ENCODE measurements at places on chromosomes 1 and 21.

- no peaks in the 10 kb centered on the region for H3K27me3 ChIP-seq
- no peak overlapping the region for H3K4me3 ChIP-seq
- H3K36me3 ChIP-seq, result peaks cover 12% of the 10 kb centered on the region
These were observed 15.4 kb downstream of the AMPD2 start for GRCh38 chr1:109634771-109635750.

DNA sequence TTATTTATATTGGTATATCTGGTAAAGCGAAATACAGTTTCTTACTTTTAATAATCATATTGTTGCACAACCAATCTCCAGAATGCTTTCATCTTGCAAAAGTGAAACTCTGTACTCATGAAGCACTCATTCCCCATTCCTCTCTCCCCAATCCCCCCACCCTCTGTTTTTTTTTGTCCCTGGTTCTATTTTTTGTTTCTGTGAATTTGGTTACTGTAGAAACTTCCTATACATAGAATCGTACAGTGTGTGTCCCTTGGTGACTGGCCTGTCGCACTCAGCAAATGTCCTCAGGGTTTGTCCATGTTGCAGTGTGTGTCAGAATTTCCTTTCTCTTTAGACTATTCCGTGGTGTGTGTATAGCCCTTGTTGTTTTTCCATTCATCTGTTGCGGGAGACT, 7.9 kb upstream of the NLRP3 start:
- no peaks in the 10 kb centered on the region for H3K27me3 ChIP-seq
- H3K4me1 ChIP-seq, result no peaks in the 10 kb centered on the region
- DNase-seq, result no peak
- H3K4me3 ChIP-seq, result no peak overlapping the region

DNA sequence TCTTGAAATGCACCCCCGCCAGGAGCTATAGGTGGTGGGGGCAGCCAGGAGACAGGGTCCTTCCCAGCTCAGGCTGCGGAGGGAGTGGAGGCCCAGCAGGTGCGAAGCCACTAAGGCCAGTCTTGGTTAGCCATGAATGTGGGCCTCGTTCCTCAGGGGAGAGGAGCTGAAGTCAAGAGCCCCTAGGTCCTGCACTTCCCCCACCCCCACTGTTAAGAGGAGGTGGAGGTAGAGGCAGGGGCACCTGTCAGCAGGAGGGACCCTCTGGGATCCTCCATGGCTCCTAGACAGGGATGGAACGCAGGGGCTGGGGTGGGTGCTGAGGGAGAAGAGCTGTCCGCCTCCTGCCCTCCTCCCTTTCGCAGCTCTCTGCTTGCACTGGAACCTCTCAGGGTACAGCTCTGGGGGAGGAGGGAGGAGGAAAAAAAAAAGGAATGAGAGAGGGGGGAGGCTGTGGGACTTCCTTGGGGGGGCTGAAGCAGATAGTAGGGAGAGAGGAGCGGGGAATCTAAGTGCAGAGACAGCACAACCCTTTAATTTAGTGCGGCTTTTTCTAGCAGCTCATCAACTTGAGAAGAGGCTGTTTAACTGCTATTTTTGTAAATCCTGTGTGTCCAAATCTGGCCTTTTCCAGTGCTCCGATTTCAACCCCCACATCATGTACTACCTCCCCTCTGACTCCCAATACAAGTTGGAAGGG, 37.0 kb downstream of the MATN1 start:
- no peak overlapping the region for H3K4me3 ChIP-seq
- H3K27me3 ChIP-seq, result peaks cover 76% of the 10 kb centered on the region
- no peak for DNase-seq
- H3K36me3 ChIP-seq, result no peaks in the 10 kb centered on the region
- no peak overlapping the region for H3K27ac ChIP-seq
- no peaks in the 10 kb centered on the region for H3K4me1 ChIP-seq

DNA sequence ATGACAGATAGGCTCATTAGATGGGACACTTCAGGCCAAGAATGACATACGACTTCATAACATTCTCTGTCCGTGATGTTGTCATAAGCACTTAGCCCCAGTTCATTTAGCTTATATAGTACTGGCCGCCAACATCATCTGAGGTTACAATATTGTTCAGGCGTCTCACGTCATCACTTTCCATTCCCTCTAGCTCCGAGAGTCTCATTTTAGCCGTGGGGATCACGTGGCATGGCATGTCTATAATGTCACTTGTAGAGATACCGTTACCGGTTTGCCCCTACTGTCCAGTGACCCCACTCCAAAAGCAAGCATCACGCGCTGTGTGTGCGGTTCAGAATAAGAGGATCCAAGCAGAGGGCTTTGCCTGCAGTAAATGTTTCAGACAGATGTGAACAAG, 34.6 kb upstream of the HEATR1 start:
- no peak overlapping the region for H3K4me3 ChIP-seq
- DNase-seq, result no peak
- H3K27me3 ChIP-seq, result no peaks in the 10 kb centered on the region
- H3K27ac ChIP-seq, result no peak overlapping the region
- H3K36me3 ChIP-seq, result no peaks in the 10 kb centered on the region

- H3K27ac ChIP-seq, result peak overlapping the region; percentile 100
- no peaks in the 10 kb centered on the region for H3K27me3 ChIP-seq
- no peaks in the 10 kb centered on the region for H3K36me3 ChIP-seq
These were observed 7.6 kb upstream of the ARHGEF10L start for GRCh38 chr1:17531682-17532487.

- peak overlapping the region; percentile 66 for H3K27ac ChIP-seq
- no peak overlapping the region for H3K4me3 ChIP-seq
- no peak for DNase-seq
These were observed 37.8 kb downstream of the FMO3 start for GRCh38 chr1:171128463-171128862.

DNA sequence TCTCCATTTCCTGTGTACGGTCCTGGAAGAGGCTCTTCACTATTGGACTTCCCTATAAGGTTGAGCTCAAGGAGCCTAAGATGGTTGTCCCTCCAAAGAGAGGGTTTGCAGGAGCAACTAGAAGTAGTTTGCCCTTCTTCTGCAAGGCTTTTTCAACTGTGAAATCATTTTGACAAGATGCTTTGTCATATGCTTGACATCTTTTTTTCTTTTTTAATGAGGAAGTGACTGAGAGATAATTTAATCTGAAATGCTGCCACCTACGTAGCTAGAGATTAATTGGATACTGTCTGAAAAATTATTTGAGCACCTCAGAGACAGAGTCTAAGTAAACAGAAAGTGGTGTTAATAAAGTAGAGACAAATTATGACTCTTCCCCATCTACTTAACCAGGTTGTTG, 97.0 kb downstream of the CHRM3 start:
- no peak for DNase-seq
- H3K4me1 ChIP-seq, result no peaks in the 10 kb centered on the region
- no peaks in the 10 kb centered on the region for H3K27me3 ChIP-seq
- H3K27ac ChIP-seq, result no peak overlapping the region
- no peaks in the 10 kb centered on the region for H3K36me3 ChIP-seq
- no peak overlapping the region for H3K4me3 ChIP-seq

DNA sequence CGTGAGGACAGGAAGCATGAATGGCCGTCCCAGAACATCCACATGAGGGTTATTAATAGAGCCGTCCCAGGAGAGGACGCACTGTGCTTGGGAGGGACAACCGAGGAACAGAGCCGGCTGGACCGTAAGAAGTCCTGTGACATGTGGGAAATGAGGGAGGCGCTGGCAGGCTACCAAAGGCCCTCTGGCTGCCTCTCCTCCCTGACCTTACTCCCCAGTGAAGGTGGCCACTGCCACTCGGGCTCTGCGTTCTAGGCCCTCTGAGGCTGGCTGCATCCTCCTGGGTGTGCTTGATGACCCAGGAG, 15.5 kb upstream of the NPPB start:
- H3K4me3 ChIP-seq, result no peak overlapping the region
- DNase-seq, result peak; percentile 75
- no peak overlapping the region for H3K27ac ChIP-seq
- H3K4me1 ChIP-seq, result peaks cover 10% of the 10 kb centered on the region
- no peaks in the 10 kb centered on the region for H3K27me3 ChIP-seq

- H3K27me3 ChIP-seq, result no peaks in the 10 kb centered on the region
- peak overlapping the region; percentile 37 for H3K27ac ChIP-seq
- H3K4me1 ChIP-seq, result peaks cover 5% of the 10 kb centered on the region
- DNase-seq, result no peak
- no peak overlapping the region for H3K4me3 ChIP-seq
These were observed 131.5 kb upstream of the SLC44A3 start for GRCh38 chr1:94688646-94689045.

All from tibial artery (tissue), 4 donors.